ENCODE measurements at places on chromosomes 16 and 17. TPM values are rescaled to one million over a fixed set of nuclear protein-coding genes. Genes with fewer than 3 reads are reported as not detected.
A peak's percentile ranks its signal among the peaks of the same experiment; 100 is the strongest.

DNA sequence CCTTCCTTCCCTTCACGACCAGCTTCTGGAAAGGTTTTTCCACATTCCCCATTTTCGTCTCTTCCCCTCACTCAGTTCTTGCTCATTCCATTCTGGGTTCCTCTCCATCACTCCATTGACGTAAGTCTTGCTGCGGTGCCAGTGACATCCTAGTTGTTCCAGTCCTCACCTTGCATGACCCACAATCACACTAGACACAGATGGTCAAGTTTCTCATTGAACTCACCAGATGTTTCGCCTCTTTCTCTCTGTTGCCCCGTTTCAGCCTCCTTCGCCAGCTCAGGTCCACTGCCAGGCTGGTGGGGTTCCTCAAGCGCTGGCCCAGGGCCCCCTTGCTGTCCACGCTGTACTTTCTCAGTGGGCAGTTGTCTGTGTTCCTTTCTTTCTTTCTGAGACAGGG is 43.4 kb downstream of the CCDC42 start:
- no peak for ATAC-seq

DNA sequence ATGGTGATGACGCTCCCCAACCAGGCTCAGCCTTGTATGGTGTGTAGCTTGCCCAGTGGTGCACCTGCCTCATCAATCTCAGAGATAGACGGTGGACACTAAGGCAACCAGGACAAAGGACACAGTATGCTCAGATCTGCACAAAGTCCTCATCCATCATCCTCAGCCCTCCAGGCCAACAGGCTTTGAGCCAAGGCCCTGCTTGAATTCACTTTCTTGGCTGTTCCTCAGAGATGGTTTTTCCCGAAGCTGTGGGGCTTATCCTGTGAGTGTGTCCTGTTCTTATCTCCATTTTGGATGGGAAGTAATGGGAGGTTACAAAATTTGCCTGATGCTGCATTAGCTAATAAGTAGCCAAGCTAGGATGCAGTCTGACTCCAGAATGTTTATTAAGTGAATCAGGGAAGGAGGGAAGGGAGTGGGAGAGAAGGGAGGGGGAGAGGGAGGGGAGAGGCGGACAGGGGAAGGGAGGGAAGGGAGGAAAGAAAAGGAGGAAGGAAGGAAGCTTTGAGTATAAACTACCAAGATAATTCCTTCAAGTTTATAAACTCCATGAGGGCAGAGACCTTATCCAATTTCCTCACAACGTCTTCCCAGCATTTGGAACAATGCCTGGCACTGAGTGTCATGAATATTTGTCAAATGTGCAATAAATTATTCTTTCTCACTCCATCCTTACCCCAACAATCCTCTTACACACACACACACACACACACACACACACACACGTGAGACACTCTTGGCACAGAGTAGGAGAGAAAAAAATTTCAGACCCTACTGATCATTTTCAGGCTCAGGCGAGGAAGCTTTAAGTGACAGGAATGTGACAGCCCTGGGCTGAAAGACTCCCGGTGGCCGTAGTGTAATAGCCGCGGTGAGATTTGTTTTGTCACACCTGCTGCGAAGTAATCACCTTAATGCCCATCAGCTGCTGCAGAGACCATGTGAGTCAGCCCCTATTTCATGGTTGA is 84.3 kb downstream of the BMERB1 start:
- ATAC-seq: peak; percentile 74

- no peak for ATAC-seq
Observed at GRCh38 chr17:59151591-59151990, 3.4 kb downstream of the SKA2 start.

Gene PLEKHG4
- 14.4 TPM for total RNA-seq

Gene GPRC5C
- total RNA-seq: 14.4 TPM

Gene GUCY2D
- total RNA-seq: not detected

Gene OR2C1
- total RNA-seq: not detected

Gene FOXJ1
- total RNA-seq: not detected

DNA sequence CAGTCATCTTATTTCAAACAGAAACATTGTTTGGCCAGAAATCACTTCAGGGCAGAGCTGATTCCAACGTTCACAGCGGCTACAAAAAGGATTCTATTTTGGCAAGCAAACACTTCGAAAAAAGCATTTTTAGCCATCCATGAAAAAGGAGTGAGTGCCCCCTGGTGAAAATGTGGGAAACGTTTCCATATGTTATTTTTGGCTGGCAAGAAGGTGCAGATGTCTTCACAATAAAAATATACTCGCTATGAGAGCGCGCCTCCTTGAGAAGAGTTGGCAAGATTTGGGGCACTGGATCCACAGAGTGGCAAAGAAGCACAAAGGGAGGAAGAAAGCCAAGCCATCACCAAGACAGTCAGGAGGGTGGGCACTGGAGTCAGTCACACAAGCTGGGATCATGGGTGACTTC is 191.1 kb downstream of the CHD9NB start:
- ATAC-seq: no peak

Gene RAMP2
- total RNA-seq: 23.6 TPM

Gene AGRP
- total RNA-seq: not detected

GRCh38 chr16:85663891-85664321 is 24.8 kb downstream of the GINS2 start:
- no peak for ATAC-seq

Gene ACSM3
- total RNA-seq: 24.8 TPM

Gene FAM171A2
- 0.50 TPM for total RNA-seq

Gene P2RX1
- 2.3 TPM for total RNA-seq

- ATAC-seq: no peak
Observed at GRCh38 chr16:72427783-72428331, 255.9 kb upstream of the PMFBP1 start.

DNA sequence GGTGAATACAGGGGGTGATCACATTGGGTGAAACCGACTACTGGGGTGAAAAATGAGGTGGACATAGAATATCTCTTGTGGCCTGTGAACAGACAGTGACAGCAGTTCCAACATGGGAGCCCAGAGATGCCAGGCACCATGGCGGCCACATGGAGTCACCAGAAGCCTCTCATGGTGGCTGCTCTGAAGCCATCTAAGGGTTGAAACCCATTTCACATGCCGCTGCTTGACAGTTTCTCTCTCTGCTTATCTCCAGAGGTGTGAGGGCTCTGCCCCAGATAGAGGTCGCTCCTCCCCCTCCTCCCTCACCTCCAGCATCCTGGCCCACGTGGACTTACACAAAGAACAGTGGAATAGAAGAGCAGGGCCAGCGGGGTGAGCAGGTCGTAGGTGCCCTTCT is 37.9 kb upstream of the PIK3R6 start:
- ATAC-seq: no peak

- no peak for ATAC-seq
Observed at GRCh38 chr16:66581246-66581952, 2.1 kb downstream of the CMTM2 start.

Gene DNASE1L2
- 1.1 TPM for total RNA-seq

Gene GGT6
- not detected for total RNA-seq

DNA sequence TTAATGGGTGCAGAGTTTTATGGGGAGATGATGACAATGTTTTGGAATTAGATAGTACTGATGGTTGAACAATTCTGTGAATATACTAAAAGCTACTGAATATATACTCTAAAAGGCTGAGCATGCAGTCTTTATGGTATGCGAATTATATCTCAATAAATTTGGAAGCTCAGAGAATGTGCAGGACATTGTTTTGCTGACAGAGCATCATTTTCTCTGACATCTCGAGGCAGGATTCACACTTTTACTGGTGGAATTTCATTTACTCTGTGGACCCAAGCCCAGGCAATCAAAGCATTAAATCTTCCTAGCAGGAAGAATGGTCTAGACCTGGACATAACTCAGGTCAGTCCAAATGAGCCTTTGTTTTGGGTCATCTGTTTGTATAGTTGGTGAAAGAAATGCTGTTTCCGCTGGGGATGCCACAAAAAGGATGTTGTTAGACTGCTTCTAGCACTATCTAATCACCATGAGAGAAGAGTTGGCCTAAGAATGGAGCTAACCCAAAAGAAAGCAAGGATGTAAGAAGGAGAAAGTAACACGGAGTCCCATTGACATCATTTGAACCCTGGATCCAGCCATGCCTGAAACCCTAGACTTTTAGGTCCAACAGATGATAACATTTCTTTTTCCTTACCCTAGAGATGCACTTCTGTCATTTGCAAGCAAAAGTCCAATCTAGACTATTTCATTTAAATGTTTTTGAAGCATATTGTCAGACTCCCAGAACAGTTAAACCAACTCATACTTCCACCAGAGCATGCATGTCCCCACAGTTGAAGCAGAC is 18.8 kb upstream of the USP10 start:
- no peak for ATAC-seq

DNA sequence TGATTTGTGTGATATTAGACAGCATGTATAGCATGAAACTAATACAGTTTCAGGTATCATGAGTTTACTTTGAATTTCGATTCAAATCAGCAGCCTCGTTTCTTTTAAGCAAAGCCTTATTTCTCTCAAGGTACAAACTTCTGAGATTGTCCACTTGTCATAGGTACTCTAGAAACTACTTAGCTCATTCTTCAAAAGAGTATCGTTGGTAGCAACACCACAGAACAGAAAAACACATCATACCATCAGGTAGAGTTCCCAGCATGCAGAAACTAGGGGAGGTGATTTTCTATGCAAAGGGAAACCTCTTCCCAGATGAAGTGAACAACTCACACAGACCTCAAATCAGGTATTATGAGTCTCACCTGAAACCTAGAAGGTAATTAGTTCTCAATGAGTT is 237.0 kb upstream of the SOX9 start:
- ATAC-seq: no peak

- ATAC-seq: no peak
Observed at GRCh38 chr17:2323629-2324314, 12.5 kb downstream of the TSR1 start.

DNA sequence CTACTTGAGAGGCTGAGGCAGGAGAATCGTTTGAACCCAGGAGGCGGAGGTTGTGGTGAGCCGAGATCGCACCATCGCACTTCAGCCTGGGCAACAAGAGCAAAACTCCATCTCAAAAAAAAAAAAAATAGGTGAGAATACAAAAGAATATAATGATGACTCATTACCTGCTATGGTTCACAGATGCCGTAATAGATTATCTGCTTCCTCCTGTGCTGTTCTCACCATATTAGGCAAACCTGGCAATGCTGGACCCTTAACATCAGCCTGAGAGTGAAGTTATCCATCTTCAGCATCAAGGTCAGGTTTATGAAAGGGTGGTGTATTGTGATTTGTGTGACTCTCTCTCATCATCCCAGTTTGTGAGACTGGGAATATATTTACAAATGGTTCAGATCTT is 271.3 kb upstream of the CPHXL start:
- no peak for ATAC-seq

GRCh38 chr16:11550791-11551498 is 35.8 kb downstream of the LITAF start:
- ATAC-seq: peak; percentile 35

DNA sequence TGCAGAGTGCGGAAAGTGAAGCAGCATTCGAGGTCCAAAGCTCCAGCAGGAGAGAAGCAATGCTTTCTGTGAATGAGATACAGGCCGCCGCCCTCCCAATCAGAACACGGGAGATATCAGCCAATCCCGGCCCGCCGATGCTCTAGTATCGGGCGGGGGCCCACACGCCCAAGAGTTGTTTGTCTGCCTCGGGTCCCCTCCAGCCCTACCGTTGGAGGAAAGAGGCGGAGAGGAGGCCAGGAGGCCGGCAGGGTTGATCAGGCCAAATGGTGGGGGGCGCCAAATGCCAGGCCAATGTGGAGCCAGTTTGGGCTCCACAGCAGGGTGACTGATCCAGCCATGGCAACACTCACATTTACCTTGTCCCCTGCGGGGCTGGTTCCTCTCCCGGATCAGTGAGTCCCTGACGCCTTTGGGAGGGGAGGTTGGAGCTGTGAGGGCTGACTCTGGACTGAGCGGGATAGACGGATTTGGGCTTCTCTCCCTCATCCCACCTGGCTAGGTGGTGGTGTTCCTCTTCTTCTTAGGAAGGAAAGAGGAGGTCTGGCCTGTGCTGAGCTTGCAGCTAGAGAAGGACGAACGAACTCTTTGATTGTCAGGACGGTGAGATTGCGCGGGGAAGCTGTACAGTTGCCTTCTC is 10.4 kb upstream of the CUEDC1 start:
- no peak for ATAC-seq

DNA sequence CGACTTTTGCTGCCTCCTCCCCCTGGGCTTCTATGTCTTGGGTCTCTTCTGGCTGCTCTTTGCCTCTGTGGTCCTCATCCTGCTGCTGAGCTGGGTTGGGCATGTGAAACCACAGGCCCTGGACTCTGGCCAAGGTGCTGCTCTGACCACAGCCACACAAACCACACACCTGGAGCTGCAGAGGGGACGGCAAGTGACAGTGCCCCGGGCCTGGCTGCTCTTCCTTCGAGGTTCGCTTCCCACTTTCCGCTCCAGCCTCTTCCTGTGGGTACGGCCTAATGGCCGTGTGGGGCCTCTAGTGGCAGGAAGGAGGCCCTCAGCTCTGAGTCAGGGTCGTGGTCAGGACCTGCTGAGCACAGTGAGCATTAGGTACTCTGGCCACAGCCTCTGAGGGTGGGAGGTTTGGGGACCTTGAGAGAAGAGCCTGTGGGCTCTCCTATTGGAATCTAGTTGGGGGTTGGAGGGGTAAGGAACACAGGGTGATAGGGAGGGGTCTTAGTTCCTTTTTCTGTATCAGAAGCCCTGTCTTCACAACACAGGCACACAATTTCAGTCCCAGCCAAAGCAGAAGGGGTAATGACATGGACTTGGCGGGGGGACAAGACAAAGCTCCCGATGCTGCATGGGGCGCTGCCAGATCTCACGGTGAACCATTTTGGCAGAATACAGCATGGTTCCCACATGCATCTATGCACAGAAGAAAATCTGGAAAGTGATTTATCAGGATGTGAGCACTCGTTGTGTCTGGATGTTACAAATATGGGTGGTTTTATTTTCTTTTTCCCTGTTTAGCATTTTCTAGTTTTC is 2.3 kb downstream of the GP1BA start:
- ATAC-seq: no peak

DNA sequence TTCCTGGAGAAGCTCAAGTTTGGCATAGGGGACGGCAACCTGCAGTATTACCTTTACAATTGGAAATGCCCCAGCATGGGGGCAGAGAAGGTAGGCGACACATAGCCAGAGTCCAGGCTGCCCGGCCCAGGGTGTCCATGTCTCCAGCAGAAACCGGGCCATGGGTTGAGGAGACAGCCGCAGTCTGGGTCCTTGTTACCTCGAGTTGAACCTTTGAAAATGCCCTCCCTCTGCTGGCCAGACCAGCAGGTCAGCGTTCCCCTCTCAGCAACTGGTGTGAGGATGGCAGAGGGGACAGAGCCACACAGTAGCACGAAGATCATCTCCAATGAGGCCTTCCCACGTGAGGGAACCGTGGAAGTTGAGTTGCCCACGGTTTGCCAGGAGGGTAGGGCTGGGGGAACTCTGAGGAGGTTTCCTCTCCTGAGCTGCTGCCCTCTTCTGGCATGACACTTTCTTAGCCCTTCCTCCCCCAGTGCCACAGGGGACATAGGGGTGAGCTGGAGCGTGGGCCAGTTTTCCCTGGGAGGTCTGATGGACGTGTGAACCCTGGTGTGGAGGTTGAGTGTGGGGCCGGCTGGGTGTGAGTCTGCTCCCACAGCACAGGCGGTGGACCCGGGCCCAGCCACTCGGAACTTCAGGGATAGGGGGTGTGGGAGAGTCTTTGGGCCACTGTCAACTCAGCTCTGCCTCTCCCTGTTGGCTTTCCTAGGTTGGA is 27.2 kb downstream of the PLCD3 start:
- ATAC-seq: no peak

Gene SOST
- total RNA-seq: not detected
